ENCODE measurements at places on chromosomes 4 and X.

DNA sequence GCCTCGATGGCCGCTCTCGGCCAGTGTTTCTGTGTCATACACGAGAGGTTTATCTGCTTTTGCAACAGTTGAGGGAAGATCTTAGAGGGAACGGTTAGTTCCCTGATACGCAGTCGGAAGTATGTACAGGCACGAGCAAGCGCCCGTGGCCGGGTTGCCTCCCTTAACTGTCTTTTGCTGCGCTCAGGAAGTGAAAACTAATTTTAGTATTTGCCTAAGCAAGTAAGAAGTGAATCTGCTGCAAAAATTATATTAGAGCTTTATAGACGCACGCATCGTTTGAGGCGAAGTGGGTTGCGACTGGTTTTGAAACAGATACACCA lies 695 bp downstream of the MTM1 start:
- no peak for DNase-seq

DNA sequence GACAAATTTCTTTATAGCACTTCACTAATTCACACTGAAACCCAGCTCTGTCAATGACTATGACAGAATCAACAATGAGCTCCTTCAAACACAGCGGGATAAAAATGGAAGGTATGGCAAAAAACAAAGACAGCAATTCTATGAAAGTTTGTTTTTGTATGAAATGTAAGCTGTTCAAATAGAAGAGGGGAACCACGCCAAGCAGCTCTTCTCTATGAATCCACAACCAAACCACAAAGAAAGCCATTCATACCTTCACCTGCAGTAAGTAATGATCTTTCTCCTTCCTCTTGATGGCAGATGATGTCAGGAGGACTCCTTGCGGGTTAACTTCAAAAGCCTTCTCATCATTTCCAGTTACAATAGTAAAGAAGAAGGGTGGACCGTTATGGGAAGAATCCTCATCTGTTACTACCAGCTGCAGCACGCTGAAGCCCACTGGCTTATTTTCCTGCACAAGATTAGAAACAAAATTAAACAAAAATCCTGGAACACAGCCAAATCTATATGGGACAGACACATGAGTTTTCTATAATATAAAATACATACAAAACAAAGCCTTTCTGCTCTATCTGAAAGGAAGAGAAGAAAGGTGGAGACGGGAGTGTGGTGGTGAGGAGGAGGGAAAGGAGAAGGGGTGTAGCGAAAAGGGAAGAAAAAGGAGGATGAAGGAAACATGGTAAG lies 48.9 kb upstream of the MTNR1A start:
- DNase-seq: no peak

- no peak for DNase-seq
These were observed 13.4 kb upstream of the P2RY10 start for GRCh38 chrX:78931814-78932213.

GRCh38 chrX:140712413-140713173 lies 3.0 kb downstream of the LINC00632 start:
- no peak for DNase-seq

- DNase-seq: no peak
These were observed 204.3 kb downstream of the TRAM1L1 start for GRCh38 chr4:116881077-116881476.

DNA sequence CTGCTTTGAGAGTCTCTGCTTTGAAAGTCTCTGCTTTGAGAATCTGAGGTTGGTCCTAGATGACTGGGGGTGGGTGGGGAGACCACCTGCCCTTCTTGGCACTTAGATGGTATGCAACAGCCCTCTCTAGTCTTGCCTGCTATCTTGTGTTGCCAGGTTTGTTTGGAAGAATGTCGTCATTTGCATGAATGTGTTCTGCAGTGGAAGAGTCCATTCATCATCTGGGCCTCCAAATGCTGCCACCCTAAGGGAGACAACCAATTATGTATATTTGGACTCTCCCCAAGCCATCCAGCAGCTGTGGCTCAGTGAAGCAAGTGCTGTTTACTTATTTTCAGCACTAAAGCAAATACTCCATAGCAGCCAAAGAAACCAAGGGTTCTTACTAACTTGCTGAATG lies 44.6 kb upstream of the TRPC5OS start:
- DNase-seq: no peak

- DNase-seq: peak; percentile 37
These were observed 278.4 kb upstream of the AGTR2 start for GRCh38 chrX:115892056-115892708.

GRCh38 chr4:7024336-7024890 lies 18.8 kb upstream of the TADA2B start:
- DNase-seq: no peak

GRCh38 chr4:3865986-3866812 lies 100.0 kb downstream of the ADRA2C start:
- no peak for DNase-seq

DNA sequence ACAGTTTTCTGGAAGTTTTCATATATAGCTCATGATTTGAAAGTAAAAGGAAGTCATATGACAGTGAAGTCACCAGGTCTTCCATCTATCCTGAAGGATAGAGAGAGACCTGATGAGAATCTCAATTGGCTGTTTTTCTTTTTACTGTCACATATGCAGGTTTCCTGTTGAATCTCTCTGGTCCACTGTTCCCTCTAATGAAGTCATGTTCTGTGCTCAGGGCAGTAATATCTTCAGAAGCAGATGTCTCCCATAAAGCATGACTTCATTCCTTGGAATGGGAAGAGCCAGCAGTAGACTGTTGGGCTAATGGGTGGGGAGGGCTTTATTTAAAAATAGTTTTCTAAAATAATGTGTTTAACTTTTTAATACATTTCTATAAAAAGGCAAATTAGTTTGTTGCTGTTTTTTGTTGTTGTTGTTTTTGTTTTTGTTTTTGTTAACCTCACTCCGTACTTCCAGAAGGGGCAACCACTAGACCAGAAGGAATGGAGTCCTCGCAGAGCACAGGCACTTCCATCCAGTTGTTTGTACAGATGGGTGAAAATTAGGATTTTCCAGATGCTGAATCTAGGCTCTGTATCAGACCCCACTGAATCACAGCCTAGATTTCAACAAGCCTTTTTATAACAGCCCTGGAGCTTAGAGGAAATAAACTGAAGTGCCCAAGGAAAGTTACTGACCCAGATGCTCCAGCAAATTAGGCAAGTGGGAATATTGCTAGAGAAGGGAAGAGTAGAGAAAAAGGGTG lies 54.2 kb downstream of the AWAT2 start:
- DNase-seq: no peak

- no peak for DNase-seq
These were observed 1751.9 kb downstream of the ARAP2 start for GRCh38 chr4:34492414-34492813.

DNA sequence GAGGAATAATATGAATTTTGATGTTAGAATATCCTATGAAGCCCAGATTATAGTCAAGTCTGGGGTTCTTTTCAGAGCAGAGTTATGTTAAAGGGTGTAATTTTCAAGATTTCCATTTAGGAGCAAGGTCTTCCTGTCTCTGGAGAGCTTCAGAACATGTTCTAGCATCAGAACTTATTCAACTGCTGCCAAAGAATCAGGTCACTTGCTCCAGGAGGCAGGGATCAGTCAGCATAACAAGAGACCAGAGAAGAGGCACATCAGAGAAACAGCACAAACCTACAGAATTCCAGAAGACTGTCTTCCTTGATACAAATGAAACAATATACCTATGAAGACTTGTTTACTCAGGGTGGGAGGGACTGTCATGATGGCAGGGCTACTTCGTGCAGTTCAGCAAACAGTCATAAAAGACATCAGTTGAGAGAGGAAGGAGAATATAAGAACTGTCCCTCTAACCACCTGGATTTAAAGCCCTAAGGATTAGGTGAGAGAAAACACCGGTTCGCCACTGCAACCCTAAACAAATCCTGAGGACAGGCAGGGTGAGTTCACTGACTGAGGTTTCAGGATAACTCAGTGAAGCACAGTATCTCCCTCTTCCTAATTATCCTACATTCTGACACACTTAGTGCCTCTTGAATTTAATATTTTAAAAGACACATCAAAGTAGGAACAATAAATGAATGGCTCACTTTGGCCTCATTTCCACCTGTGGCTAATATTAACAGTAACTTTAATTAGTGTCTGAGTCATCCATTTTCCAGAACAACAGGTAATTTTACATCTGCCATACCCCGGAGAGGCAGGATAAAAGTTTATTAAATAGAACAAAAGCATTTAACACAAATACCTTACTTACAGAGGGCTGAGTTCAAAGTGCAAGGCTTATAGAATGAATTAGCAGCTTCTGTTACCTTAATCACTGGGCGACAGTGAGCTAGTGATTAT lies 93.0 kb downstream of the HDAC8 start:
- peak; percentile 11 for DNase-seq

DNA sequence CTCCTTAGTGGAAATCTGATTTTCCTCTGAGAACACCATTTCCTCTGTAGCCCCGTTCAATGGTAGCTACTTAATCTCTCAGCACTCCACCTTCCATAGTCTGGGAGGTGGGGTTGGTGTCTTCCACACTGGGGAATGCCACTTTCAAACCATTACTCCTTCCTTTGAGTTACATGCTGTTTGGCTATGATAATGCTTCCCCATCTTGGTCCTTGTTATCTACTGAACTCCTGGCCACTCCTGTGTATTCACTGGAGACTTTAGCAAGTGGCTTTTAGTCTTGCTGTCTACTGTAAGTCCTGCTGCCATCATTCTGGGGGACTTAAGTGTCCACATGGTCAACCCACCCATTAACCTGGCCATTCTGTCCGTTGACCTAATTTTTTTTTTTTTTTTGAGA lies 63.9 kb upstream of the SMIM10 start:
- DNase-seq: no peak

GRCh38 chrX:154827194-154828015 lies 7.1 kb downstream of the SMIM9 start:
- DNase-seq: no peak

DNA sequence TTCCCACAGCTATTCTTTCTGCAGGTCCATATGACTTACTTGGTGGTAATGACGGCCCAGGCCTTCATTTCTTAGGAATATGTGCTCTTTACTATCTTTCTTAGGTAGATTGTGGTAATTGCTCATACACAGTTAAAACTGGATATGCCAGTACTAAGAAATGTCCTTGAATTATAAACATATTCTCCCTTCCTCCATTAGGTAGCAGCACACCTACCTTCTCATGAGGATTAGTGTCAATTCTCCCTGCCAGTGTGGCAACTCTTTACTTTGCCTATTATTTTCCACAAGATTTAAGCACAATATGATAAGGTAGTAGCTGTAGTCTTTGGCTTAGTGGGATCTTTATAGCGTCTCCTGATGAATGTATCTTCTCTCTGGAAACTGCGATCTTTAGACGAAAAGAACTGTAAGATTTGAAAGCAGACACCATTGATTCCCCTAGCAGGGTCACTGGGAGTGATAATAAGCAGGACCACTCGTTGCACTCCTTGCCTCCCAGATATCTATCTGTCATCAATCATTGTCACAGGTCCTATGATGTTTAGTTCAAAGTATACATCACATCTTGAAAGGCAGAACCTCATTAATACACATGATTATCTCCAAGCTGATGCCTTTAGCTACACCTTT lies 1240.7 kb downstream of the C4orf33 start:
- peak; percentile 15 for DNase-seq

DNA sequence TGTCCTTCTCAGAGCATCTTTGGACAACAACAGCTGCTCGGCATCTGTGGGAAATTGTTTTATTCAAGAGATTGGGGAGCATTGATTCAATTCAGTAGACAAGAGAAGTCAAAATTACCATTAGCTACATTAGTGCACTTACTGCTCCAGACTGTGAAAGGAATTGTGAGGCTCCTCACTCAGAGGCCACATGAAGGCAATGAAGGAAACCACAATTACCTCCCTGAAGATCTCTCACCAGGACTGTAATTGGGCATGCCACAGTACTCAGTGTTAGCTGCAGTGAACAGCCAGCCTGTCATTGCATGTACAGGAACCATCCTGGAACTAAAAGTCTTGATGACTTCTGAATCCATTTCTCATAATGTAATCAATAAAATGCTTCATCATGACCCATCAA lies 144.8 kb downstream of the PPA2 start:
- DNase-seq: no peak

DNA sequence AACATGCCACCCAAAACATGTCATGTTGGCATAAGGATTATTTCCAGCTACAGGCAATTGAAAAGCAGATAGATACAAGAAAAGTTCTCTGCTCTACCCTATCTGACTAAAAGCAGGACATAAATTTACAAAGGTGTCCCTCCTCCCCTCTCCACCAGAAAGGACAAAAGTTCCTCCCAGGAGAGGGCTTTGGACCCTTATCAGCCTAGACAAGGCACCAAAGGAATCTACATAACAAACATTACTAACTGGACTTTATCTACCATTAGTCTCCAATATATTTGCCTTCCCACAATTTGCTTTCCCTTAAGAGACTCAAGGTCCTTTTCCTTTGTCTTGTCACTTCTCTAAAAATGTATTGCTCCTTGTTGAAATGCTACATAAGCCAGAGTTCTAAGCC lies 55.6 kb downstream of the ADGRA3 start:
- no peak for DNase-seq

GRCh38 chr4:53547983-53548382 lies 43.3 kb downstream of the LNX1 start:
- DNase-seq: no peak

DNA sequence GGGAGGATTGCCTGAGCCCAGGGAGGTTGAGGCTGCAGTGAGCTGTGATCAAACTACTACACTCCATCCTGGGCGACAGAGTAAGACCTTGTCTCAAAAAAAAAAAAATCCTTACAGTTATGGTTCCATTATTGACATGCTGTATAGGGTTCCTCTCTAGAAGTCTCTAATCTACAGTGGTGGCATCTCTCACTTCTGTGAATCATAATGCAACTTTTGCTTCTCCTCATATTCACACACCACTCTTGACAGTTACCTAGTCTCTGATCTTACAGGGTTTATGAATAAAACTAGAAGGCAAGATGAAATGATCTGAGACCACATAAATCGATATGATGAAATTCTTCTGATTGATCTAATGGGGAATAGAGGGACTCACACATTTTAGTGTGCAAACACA lies 40.6 kb downstream of the DOCK11 start:
- no peak for DNase-seq

DNA sequence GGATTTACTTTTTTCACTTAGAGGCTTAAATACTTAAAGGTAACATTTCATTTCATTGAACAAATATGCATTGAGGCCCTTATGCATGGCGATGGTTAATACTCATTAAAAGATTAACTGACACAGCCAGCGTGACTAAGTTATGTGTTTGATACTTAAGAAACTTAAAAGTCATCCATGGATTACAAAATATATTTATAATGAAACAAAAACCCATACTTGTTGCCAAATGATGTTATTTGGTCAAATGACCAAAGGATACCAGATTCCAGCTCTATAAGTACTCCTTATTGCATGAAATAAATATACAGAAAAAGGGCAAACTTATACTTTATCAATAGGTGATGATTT lies 26.7 kb downstream of the ZNF330 start:
- no peak for DNase-seq

DNA sequence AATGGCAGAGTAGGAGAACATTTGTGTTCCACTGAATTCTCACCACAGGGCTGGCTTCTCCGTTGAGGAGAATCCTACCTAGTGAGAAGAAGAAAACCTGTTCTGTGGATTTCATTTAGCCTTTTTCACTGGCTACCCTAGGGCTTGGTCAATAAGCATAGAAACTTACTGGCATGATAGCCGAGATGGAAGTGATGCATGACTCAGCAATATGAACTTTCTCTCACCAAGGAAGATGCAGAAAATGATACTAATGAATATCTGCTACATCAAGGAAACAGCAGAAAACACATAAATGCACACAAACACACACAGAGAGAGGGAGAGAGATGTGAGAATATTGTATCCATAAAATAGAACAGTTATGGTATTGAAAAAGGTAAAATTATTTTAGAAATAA lies 216.3 kb downstream of the HHIP start:
- DNase-seq: no peak
